ENCODE measurements at places on chromosomes 4 and X.

DNA sequence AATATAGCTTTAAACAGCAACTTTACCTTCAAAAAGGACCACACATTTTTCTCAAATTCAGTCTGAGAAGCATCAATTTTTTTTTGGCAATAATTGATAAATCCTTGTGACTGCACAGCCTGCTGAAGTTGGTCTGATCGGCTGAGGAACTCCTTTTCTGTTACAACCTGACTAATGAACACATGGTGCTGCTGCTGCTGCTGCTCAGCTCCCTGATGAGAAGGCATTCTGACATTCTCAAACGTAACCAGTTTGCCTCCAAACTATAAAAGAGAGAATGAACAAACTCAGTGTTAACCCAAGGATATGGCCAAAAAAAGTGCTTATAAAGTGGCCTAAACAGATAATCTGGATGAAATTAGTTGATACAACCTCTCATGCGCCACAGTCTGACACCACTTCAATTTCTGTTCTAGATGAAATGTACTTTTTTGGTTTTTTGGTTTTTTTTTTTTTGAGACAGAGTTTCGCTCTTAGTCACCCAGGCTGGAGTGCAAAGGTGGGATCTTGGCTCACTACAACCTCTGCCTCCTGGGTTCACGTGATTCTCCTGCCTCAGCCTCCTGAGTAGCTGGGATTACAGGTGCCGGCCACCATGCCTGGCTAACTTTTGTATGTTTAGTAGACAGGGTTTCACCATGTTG lies 26.5 kb downstream of the SEC31A start:
- DNase-seq: no peak

DNA sequence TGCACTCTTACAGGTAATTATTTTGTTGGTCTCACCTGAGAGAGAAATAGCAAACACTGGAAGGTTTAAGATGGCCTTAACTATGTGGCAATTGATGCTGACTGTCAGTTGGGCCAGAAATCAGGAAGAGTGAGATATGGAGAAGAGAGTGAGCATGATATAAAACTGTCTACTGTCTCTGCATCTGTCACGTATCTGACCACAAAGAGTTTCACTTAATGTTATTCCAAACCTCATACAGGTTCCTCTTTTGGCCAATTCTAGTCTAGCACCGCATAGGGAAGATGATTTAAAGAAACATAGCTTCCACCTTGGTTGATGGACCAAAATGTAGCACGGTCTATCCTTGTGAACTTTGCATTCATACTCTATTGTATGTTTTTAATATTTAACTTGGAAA lies 381.0 kb upstream of the BOD1L1 start:
- no peak for DNase-seq

- no peak for DNase-seq
Observed at GRCh38 chr4:155941820-155942219, 11.8 kb downstream of the CTSO start.

DNA sequence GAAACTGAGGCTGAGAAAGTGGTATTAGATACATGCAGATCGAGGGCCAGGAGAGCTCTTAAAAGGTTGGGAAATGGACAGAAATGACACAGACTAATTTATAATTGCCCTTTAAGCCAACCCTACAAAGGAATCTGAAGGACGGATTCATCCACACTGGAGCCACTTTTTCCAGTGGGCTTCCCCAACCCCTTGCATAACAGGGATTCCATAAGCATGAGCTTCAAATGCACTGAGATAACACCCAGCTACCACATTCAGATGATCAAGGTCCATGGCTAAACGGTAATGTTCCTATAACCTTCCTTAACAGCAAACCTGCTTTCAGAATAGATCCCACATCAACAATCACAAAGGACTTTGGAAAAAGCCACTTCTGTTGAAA lies 34.2 kb downstream of the PLAC1 start:
- no peak for DNase-seq

DNA sequence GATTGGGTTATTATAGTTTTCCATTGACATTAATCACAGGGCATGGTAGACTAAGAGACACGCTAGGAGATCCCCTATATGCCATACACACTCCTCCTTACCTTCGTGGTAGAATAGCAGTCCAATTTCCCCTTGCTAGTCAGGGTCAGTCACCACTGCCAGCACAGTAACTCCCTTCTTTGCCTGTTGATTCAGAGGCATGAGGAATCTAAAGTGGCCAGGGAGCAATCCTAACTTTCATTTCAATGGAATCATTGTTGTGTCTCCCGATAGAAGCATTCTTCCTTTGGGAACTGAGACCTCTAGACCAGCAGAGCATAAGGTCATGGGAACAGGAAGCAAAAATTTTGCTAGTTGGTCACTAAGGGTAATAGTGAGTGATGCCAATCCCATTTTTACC lies 51.1 kb downstream of the COL25A1 start:
- no peak for DNase-seq

DNA sequence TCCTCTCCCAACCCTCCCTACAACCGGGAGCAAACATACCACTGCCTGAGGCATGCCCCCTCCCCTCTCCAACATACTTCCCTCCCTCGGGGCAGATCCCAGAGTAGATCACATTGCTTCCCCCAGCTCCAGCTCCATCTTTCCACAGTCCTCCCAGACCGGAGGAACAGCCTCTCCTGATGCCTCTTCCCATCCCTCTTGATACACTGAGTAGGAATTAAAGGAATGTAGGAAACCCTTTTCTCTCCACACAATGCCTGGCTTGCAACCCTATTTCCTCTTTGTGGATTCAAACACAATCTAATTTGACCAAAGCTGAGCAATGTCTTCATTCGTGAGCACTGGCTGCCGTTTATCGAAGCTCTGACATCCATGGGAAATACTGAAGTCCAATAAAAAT lies 339.8 kb downstream of the BCOR start:
- no peak for DNase-seq

DNA sequence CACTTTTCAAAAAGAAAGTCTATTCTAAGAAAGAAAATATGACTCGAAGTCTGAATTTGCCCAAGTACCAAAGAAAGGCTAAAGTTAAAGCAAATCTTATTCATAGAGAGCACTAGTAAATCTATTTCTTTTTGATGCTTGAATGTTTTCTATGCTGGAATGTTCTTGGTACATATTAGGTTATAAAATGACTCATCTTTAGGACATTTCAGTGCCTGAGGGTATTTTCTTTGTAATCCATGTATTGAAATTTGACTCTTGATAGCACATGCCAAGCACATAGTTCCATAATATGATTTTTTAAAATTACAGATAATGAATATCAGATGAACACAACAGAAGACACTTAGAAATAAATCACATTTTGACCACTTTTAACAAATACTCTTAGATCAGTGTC lies 232.8 kb downstream of the TRIML1 start:
- DNase-seq: peak; percentile 56

DNA sequence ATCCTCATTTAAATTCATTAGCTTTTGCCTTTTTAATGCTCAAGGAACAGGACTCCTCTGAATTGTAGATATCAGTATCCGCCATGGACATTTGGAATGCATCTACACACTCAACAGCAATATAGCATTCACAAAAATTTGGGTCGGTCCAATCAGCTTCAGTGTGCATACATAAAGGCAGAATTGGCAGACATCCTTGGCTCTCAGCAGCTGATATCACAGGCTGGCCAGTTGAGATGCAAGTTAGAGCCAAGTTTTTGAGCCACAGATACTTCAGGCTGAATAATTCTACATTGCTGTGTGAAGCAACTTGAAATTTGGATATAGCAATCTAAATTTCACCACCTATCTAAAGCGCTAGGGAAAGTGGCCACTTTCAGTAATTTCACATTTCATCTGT lies 821.1 kb downstream of the PCDH19 start:
- DNase-seq: no peak

DNA sequence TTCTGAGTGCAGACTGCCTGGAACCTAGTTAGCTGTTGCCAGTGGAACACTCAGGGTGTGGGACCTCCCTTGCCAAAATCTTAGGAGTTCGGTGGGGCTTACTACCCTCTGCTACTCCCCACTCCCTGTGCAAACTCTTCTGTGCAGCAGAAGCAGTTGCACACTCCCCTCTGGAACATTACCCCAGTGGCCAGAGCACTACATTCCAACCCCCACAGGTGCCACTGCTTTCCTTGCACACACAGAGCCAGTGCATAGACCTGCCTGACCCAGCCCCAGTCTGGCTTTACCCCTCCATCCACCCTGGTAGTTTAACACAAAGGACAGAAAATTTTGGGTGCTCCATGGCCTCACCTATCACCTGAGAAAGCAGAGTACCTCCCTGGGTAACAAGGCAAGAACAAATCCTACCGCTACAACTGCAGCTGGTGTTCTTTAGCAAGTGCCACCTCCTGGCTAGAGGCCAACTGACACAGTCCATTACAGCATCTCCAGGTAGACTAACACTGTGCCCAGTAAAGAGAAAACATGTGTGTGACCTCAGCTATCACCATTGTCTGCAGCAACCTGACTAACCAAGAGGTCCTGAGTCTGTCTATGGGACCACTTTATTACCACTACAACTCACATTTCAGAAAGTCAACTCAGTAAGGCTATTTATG lies 11.5 kb upstream of the RASSF6 start:
- DNase-seq: no peak

DNA sequence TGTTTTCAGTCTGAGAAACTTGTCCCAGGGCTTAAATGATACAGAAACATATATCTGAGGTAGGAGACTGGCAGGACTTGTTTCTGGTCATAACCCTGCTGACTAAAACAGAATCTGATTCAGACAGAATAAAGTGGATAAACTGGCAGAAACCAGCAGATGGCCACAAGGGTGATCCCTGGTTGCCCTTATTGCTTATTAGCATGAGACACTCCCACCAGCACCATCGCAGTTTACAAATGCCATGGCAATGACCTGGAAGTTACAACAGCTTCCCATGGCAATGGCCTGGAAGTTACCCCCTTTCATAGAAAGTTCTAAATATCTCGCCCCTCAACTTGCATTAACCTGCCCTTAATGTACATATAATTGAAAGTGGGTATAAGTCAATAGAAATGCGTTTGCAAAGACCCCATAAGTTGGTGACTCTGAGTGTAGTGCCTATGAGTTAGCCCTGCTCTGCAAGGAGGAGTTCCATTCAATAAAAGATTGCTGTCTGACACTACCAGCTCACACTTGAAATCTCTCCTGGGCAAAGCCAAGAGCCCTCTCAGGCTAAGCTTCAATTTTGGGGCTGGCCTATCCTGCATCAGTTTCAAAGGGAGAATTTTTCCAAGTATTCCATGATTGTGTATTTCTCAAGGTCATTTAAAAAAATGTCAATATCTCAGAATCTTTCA lies 52.9 kb upstream of the PAGE5 start:
- no peak for DNase-seq

DNA sequence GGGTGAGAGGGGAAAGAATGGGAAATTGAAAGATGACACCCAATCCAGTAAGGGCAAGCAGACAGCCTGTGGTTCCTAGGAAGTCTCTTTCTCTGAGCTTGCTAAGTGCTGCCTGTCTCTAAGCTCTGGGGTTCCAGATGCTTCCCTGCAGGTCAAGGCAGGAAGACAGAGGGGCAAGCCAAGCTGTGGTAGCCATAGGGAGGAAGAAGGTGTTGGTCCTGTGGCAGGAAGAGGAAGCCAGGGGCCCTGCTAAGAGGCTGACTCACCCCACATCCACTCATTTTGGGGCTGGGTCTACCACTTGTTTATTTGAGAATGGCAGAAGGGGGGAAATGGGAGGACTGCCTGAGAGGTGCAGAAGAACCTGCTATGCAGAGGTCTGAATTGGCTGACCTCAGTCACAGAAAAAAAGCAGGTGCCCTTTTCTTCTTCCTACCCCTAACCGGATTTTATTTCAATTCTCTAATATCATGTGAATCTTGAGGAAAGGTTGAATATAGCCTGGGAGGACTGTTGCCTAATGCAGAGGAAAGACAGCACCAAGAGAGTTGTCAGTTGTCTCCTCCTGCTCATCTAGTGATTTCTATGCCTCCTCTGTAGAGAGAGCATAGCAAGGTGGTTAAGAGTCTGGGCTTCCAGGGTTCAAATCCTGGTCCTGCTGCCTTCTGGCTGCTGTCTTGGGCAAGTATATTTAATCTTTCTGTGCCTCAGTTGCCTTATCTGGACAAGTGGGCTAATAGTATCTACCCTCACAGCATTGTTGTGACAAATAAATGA lies 27.4 kb downstream of the HOPX start:
- no peak for DNase-seq

DNA sequence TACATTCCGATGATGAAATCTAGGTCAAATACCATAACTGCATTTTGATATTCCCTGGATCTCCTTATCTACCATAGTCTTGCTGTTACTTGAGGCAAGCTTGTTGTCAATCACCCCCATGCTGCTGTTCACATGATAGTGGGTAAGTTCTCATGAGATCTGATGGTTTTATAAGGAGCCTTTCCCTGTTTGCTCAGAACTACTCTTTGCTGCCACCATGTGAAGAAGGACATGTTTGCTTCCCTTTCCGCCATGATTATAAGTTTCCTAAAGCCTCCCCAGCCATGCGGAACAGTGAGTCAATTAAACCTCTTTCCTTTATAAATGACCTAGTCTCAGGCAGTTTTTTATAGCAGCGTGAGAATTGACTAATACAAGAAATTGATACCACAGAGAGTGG lies 432.0 kb downstream of the GLUD2 start:
- no peak for DNase-seq

DNA sequence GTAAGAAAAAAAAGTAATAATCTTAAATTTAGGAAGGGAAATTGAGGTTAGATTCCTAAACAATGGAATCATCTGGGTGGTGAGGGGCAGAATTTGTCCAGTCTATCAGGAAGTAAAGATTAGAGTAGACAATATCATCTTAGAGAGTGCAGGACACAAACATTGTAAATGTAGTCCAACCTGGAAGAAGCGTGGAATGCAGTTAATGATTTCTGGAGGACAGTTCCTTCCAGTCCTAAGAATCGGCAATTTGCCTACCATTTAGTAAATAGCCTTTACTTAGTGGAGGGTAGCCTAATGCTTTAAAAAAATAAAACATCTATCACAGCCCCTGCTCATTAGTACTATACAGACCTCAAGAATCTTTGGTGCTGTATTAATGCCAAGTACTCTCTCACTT lies 147.5 kb upstream of the TTC29 start:
- no peak for DNase-seq

GRCh38 chr4:120873554-120873953 lies 49.0 kb downstream of the PRDM5 start:
- DNase-seq: no peak

DNA sequence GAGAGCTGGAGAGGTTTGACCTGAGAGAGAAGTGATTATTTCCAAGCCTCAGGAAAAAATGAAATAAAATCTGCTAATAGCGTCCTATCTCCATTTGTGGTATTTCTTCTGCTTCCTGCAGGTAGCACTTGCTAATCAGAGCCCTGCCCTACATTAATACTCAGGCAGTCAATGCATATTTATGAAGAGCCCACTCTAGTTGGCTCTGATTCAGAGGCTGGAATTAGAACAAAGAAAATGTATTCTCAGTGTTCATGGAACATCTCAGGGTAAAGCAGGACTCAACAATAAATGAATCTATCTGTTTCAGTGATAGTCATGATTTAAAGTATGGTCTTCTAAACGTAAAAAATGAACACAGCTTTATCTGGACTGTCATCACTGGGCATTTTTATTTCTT lies 1.4 kb upstream of the ATP8A1 start:
- no peak for DNase-seq
